ENCODE measurements at places on chromosomes 5 and 9.

- DNase-seq = no peak
Measured at GRCh38 chr9:4220346-4220745, 79.5 kb downstream of the GLIS3 start.

DNA sequence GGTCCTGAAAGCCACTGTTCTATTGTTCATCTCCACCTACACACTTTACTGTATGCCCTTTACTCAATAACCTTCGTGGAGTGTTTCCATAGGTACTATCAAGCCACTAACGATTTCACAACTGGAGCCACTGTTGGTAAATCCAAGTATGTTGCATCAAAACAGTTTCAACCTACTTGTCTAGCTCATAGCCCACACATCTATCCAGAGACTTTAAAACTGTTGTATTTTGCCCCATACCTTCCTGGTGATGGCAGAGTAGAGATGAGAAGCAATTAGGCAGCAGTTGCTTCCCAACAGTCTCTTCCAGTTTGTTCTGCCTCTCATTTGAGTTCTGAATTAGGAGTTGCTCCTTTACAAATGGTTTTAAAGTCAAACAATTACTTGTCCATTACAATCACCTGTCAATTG lies 607 bp downstream of the FAXDC2 start:
- DNase-seq = no peak

GRCh38 chr5:116527582-116527981 lies 47.0 kb downstream of the SEMA6A start:
- no peak for DNase-seq

- no peak for DNase-seq
Measured at GRCh38 chr5:133698259-133698554, 85.9 kb upstream of the FSTL4 start.

GRCh38 chr5:55865831-55866230 lies 14.7 kb downstream of the IL31RA start:
- DNase-seq = no peak

DNA sequence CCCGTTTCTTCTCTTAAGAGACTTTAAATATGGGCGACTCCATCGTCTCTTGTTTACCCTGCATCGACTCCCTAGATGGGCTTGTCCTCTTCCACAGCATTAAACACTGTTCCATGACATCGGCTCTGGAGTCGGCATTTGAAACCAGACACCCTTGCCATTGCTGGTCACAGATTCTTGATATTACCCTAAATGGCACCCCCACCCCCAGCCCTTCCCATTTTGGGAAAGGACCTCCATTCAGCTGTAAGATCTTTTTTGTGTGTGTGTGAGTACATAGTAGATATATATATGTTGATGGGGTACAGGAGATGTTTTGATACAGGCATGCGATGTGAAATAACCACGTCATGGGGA lies 51.1 kb upstream of the SH3PXD2B start:
- DNase-seq = no peak

- DNase-seq = no peak
Measured at GRCh38 chr9:118529210-118529609, 825.0 kb downstream of the TLR4 start.

DNA sequence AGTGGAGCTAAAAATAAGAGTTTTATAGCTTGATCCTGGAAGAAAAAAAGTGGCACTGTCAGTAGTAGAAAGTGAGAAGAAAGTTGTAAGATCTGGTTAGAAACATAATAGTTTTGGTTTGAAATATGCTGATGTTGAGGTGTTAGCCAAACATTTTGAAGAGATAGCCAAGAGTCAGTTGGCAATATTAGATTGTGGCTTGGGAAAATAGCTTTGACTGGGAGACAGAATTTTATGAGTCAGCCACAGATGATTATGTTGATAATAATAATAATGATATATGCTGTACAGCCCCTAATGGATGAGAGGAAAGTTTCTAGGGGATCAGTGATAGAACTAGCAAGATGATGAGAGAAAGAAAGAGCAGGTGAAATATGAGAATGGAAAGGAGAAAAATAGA lies 12.4 kb upstream of the CDH18 start:
- DNase-seq = no peak

DNA sequence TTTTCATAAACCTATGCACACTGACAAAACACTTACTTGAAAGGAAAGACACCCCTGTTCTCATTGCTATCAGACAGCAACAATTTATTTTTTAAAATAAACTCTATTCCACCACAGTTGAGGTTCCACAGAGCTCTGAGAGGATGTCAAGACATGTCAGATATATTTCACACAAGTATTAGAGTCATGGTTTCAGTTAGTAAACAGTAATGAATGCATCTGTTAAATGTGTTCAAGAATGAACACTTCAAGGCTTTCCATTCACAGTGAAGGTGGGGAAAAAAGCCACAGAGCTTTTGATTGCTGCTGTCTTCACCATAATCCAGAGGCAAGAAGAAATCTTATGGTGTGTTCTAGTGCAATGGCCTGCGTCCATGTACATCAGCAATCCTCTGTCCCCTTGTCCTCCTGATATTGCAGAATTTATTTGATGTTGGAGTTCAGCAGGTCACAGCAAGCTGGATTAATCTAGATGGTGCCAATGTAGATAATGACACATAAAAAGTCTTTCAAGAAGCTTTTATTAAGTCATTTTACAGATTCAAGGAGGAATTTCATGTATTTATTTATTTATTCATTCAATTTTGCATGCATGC lies 146.8 kb downstream of the GHR start:
- DNase-seq = no peak

DNA sequence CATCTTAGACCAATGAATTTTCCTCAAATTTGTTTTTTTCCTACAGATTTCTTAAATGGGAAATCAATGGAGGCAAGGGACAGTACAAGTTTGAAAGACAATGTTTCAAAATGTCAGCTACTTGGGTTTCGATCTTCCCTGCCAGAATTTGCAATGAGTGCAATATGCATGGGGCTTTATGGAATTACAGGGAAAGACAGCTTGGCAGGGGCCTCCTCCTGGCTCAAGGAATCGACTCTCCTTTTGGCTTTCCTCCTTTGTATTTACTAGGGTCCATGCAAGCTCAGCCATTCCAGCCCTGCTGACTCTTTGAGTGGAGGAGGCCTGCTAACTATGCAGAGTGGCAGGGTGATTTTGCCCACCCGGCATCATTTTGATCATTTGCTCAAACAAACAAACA lies 63.2 kb downstream of the MED27 start:
- DNase-seq = no peak

GRCh38 chr5:135398160-135398854 lies 724 bp downstream of the MACROH2A1 start:
- peak; percentile 8 for DNase-seq

DNA sequence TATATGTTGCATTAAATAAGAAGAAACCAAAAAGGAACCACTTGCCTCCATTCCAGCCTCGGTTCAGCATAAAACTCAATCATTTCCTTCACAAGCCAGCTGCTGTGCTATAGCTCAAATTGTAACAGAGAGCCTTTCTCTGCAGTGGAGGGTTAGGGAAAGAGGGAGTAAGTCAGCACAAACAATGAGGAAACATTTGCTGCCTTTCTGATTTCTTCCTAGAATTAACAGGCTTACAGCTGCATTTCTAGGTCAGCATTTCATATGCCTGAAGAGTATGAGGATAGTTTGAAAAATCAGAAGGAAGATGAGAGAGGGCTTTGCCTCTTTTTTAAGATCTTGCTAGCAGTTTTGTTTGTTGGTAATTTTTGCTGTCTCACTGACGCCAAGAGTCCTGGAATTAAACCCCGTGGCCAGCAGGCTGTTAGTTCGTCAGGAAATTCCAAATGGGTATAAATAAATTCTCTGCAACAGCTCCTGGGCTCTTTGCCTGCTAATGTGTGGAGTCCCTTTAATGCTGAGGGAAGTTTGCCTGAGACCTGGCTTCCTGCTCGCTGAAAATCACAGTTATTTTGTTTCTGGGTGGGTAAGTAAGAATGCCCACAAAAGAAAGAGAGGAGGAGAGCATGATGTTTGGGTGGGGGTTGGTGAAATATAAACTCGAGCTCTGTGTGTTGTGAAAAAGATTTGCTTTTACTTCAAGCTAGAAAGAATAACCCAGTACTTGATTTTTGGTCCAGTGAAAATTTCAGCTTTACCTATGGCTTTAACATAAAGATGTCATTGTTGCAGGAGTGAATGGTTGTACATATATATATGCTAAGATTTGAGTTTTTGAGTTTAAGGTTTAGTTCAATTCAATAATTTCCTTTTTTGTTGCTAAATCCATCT lies 148.1 kb upstream of the DMRT1 start:
- no peak for DNase-seq

- no peak for DNase-seq
Measured at GRCh38 chr5:135395866-135396265, 3.2 kb downstream of the MACROH2A1 start.

GRCh38 chr5:38208782-38209378 lies 49.5 kb upstream of the EGFLAM start:
- DNase-seq = peak; percentile 17

- no peak for DNase-seq
Measured at GRCh38 chr9:131279863-131280570, 3.7 kb upstream of the FAM78A start.

DNA sequence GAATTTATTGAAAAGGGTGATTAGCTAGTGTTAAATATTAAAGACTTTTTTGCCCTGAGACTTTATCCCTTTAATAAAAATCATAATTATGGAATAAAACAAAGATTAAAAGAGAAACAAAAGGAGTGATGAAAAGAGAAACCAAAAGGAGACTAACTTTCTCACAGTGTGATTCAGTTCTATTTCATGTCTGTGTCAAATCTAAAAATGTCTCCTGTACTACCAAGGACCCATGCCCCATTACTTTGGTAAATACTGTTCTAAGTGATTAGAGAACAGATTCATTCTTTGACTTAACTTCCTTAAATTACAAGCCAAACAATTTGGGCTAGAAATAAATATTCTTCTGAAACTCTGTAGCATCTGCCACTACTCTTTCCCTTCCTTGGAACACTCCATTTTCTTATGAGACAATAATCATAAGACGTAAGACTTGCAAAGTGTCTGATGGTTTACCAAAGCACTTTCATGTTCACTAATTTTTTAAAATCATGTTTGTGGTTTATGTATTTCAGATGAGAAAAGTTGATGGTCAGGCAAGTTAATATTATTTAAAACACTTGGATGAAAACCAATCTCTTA lies 319.0 kb downstream of the EBF1 start:
- DNase-seq = no peak

- DNase-seq = peak; percentile 40
Measured at GRCh38 chr9:121286973-121287741, 19.2 kb downstream of the GSN start.

DNA sequence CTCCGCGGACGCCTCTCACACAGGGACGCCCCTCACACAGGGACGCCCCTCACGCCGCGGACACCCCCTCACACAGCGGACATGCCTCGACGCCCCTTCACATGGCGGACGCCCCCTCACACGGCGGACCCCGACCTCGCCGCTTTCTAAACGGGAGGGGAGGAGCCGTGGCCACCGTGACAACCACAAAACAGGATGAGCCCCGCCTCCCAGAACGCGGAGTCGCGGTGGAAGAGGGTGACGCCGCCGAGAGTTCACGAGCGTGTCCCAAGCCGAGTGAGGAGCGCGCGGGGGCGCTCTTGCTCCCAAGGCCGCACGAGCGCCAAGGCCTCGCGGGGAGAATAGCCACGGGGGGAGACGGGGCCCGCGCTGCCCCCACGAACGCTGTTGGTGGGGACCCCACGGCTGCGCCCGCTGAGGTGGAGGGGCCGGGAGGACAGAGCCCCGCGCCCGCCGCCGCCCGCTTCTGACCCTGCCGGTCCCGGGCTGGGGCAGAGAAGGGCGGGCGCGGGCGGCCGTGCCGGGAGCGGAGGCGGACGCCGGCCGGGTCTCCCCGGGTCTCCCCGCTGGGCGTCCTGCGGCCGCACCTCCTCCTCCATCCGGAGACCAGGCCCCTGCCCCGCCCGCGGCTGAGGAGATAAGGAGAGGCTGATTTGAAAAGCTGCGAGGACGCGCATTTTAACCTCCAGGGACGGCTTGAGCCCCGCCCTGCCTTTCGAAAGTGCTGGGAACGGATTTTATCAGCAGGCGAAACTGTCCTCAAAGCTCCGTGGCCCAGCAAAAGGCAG lies 3.9 kb upstream of the NKD2 start:
- DNase-seq = no peak

DNA sequence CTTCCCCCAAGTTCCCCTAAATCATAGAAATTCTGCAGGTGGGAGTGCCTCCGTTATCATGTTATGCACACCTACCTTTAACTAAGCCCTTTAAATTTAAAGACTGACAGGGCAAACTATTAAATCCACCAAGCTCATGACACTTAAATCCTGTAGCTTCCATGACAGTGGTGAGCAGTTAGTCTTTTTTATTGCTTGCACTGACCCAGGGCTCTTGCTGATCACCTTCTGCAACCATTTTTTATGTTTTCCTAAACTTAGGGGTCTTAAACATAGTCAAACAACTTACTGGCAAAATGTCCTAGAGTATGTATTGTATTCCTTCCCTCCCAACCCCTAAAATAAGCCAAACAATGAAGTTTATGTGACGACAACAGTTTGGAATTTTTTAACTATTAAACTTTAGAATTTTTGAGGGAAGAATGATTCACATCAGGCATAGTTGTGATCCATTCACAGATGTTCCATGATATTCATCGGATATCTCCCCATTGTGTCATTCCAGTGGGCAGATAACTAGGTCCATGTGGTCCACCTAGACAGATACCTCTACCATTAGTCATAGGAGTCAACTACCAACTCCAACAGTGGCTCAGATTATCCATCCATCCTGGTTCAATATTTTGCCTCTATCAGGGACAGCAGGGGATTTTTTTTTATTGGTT lies 283.1 kb downstream of the ADAMTS6 start:
- no peak for DNase-seq

GRCh38 chr5:77957516-77957915 lies 181.4 kb upstream of the TBCA start:
- DNase-seq = no peak

GRCh38 chr5:132501961-132502931 lies 11.7 kb upstream of the IRF1 start:
- DNase-seq = no peak

- DNase-seq = no peak
Measured at GRCh38 chr9:108809269-108809668, 46.5 kb downstream of the ACTL7B start.

GRCh38 chr9:84137968-84138367 lies 157.4 kb downstream of the RMI1 start:
- DNase-seq = no peak
